LNCaP clone FGC (cell line): ENCODE measurements at places on chromosomes 3 and 15.

DNA sequence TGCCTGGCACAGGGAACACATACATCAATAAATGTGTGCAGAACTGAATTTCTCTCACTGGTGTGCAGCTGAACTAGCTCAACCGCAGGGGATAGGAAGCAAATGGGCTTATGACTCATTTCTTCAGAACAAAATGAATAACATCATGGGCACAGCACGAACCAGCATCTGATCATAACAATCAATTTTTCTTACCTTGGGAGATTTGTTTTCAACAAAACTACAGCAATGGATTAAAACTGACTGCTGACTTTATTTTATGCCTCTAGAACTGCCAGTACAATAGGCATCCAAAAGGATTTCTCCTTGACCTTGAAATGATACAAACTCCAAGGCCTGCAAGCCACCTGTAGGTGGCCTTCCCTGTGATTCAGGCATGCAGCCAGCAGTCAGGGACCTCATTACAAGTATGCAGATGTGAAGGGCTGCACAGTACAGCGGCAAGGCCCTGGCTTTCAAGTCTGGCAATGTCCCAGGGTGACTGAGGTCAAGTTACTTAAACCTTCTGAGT lies 26.1 kb downstream of the TAMM41 start:
- no peak for DNase-seq

DNA sequence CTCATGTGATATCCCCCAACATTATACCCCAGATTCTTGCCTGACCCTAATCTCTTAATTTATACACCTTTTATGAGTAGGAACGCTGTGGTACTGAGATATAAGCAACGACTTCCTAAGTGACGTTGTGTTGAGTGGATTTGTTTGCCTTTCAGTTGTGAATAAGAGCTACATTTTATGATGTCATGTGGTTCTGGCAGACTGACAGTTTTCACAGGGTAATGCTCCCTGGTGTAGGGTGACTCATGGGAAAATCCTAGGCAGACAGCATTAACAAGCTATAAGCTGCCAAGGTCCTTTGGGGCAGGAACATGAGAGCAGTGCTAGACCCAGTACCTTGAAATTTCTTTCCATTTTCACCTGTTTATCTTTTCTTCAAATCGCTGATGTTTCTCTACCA lies 11.2 kb downstream of the C3orf52 start:
- DNase-seq, result peak; percentile 98

- no peak for DNase-seq
These were observed 44.4 kb downstream of the AQP9 start for GRCh38 chr15:58182460-58183163.

GRCh38 chr15:65962187-65962586 lies 92.9 kb downstream of the RAB11A start:
- DNase-seq, result no peak

DNA sequence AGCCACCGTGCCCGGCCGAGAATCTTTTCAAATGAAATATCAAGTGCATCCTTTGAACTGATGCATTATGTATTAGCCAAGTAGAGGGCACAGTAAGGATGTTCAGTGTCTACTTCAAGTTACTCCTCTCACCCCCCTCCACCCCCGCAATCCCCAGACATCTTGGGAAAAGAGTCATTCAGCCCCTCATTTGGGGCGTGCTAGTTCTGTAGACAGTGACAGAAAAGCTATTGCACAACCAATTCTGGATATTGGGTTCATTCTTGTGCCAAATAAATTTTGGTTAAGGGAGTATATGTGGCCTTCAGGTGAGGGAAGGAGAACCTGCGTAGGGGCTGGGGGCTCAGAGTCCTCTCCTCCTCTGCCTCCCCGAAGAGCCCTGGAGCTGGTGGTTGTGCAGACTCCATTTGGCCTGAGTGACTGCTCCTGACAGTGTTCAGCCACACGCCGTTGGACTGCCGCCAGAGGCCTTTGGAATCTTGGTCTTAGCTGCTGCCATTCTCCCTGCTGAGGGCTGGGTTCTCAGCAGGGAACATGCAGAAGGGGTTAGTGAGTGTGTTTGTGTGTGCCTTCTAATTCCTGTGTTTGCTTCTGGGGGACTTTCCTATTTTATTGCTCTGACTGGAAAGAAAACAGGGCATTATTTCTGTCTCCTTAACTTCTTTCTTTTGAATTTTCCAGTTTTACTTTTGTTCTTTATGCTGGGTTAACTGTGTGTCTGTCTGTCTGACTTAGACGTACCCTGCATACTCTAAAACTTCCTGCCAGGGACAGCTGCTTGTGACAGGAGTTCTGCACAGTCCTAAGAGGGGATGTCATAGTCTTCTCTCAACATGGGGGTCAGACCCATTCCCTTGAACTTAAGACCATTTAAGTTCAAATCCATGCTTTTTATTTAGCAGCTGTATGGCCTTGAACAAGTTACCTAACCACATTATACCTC lies 21.0 kb downstream of the RARB start:
- DNase-seq, result no peak

DNA sequence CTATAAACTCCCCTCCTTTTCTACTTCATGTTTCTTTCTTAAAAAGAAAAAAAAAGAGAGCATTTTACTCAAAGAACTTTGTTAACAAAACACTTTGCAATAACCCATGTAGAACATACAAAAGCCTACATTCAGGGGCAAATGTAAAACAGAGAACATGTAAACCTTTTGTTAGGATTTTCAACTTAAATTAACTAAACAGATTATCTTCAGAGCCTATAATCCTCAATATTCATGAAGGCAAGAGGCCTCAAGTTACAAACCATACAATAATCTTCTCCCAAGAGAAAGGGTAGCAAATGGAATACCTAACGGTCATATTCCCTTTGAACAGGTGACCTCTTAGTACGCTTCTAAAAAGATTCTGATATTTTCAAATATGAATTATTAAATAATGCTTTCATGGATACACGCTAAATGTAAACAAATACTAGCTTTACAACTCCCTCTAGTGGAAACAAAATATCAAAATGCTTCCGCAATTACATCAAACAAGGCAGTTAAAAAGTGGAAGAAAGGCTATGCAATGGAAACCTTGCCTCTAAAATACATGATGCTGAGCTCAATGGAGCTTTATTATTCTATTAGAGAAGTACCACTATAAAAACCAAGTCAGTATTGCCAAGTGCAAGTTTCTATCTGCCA lies 9.9 kb downstream of the CEP152 start:
- DNase-seq, result no peak

- no peak for DNase-seq
These were observed 35.8 kb downstream of the ST8SIA2 start for GRCh38 chr15:92429378-92430068.

DNA sequence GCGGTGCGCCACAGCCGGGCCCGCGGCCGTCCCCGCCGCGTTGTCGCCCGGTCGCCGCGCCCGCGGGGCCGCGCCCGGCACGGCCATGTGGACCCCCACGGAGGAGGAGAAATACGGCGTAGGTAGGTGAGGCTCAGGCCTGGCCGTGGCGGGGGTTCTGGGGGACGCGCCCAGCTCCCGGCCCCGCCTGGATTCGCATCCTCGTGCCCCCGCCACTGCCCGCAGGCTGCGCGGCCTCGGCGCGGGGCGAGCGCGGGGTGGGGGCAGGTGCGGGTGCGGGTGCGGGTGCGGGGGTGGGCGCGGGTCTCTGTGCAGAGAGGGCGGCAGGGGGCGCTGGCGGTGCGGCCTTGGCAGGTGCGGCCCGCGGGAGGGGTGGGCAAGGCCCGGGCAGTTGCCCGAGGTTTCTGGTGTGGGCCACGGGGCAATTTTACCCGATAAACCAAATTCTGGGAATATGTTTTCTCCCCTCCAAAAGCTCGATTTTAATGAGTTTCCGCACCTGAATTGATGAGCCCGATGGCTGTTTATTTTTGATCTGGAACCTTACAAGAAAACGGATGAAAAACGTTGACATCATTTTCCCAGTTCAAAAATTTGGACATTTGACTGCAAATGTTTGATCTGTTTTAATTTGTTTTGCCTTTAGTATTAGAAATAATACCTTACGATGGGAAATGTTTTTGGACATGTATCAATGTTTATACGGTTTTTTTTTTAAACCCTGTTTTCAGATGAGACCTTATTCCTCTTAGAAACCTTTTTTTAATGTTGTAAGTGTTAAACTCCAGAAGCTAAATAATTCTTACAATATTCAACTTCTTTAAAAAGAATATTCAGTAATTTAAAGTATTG lies 678 bp downstream of the DOCK3 start:
- no peak for DNase-seq
